ENCODE measurements at places on chromosomes 13 and 19.
A peak's percentile ranks its signal among the peaks of the same experiment; 100 is the strongest.

DNA sequence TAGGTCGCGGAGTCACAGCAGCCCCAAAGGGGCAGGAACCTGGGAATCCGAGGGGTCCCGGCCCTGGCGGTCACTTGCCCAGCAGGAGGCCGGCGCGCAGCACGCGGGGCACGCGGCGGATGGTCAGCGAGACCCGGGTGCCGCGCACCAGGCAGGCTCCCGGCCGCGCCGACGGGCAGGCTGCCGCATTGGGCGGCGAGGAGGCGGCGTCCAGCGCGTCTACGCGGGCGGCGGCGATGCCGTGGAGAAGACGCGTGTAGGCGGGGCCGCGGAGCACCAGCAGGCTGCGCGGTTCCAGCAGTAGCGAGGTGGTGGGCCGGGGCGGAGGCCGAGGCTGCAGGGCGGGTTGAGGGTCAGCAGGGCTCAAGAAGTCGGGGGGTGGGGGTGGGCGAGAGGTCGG lies 607 bp upstream of the SYNE4 start:
- DNase-seq = peak; percentile 24

DNA sequence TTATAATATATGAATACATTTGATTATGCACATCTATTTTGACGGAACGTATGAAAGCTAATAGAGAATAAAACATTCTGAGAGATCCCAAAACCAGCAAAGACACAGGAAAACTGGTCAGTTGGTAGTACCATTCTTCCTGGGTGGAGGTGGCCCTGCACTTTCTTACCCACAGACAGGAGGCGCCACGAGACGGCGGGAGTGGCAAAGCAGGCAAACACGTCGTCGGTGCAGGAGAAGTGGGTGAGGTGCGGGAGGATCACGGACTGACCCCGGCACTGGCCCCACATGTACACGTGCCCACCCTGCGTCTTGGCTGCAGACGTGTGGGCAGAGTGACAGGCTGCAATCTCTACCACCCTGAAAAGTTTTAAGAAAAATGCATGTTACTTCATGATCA lies 36.1 kb downstream of the RCBTB1 start:
- no peak for DNase-seq

DNA sequence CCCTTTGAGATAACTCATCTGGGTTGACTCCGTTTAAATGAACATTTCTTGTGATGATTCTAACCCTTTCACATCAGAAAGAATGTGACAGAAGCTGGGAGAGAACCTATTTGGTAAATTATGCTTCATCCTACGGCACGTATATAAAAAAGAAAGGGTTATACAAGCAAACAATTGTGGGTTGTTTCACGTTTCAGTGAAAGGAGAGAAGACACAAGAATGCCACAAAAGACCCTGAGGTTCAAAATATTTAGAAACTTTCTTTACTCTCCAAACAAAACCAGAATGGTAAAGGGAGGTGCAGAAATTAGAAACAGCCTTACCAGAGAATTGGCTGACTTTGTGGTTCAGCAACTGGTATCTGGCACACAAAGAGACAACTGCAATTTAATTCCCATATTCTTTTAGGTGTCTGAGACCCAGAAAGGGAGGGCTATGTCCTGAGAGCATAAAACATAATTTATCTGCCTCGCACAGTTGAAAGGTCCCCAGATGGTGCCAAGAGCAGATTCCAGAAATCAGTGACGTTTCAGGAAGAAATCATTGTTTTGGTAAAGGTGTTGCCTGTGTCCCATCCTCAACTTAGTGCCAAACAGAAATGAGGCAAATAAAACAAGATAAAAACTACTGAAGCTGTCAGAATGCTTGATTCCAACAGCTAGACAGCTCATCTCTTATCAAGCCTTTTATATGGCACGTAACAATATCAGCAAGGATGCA lies 361.4 kb downstream of the EFNB2 start:
- DNase-seq = no peak

GRCh38 chr13:85755123-85755522 lies 44.1 kb downstream of the SLITRK6 start:
- DNase-seq = no peak

DNA sequence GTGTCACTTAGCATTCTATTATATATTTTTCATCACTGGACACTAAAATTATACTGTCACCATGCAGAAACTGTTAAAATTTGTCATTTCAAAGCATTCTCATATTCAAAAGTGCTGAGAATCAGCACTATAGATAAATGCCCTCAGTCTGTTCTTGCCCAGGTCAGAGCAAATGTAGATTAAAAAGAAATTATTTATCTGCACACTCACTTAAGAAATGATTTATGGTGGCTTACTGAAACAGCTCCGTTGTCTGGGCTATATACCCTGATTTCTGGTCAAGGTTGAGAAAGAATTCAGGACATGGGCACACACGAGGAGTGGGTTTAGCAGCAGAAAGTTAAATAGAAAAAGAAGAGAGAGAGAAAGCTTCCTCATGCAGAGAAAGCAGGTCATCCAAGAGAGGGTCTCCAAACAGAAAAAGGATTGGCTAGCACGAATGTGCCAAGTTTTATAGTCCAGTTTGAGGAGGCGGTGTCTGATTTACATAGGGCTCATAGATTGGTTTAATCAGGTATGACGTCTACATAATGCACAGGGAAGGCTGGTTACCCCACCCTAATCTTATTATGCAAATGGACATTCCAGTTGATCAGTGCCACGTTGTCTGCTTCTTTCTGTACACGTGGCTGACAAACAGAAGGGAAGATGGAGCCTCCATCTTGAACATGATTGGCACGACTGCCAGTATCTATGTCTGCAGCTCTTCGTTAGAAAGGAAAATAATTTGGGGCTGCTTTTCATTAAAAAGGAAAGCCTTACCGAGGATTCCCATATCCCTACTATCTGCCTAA lies 47.3 kb upstream of the N4BP2L1 start:
- no peak for DNase-seq

- no peak for DNase-seq
These were observed 261.9 kb downstream of the KCNRG start for GRCh38 chr13:50277127-50277526.

GRCh38 chr19:8811315-8812172 lies 20.6 kb downstream of the ZNF558 start:
- DNase-seq = peak; percentile 12

GRCh38 chr13:23739596-23739995 lies 149.6 kb downstream of the MIPEP start:
- peak; percentile 42 for DNase-seq

DNA sequence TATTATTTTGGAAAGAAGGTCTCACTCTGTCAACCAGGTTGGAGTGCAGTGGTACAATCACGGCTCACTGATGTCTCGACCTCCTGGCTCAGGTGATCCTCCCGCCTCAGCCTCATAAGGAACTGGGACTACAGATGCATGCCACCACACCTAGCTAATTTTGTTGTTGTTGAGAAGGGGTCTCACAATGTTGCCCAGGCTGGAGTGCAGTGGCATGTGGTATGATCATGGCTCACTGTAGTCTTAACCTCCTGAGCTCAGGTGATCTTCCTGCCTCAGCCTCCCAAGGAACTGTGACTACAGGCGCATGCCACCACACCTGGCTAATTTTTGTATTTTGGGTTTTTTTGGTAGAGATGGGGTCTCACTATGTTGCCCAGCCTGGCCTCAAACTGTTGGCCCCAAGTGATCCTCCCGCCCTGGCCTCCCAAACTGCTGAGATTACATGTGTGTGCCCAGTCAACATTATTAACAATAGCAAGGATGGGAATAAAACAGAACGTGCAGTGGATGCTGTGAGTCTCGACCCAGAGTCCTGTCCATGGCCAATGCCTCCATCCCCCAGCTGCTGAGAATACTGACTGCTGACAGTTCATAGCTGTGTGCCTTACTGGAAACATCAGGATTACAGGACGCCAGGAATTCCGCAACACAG lies 5.4 kb upstream of the MBD3L3 start:
- no peak for DNase-seq

DNA sequence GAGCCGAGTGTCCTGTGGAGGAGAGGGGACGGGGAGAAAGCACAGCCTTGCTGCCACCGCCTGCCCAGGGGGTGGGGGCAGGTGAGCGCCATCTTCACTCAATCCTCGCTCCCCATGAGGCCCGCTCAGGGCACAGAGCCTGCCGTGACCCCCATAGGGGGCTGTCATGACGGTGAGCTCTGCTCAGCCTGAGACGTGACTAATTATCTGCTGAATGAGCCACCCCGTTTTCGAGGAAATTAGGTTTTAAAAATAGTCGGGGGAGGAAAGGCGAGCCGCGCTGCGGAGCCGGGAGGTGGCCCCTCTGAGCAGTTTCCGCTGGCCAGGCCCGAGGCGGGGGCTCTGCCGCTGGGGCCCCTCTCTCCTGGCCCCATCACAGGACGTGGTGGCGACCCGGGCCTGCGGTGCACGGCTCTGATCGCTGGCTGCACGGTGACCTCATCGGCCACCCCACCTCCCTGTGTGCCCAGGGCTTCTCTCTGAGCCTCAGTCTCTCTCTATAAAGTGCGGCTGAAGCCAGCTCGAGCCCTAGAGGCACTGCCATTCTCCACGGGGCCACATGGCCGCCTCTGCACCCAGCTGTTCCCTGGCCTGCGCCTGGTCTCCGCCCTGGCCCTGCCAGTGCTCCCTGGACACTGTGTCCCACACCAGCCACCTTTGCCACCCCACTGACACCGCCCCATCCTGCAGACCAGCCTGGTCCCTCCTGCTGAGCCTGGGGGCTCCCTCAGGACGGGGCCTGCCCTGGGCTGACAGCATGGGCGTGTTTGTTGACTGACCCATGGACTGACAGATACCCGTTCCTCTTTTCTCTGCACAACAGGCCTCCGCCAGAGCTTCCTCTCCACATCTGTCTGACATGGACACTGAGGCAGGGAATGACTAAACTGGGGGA lies 28.3 kb downstream of the PIP5K1C start:
- no peak for DNase-seq

DNA sequence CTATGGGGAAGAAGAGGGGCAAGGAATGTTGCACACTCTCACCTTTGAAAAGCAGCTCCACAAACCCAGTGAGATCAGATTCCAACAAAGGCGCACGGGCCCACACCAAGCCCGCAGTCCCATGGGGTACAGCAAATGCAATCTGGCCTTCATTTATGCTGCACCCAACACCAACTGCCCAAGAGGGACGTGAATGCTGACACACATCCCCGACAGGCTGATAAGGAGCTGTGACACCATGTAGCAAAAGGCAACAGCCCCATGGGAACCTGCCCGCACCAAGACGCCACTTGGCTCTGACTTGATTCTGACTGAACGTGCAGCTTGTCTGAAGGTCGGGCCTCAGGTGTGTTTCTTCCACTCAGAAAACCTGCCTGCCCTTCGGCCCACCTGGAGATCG lies 17.3 kb downstream of the REXO1 start:
- DNase-seq = no peak

- DNase-seq = no peak
These were observed 88.0 kb upstream of the FRY start for GRCh38 chr13:31943591-31943990.

DNA sequence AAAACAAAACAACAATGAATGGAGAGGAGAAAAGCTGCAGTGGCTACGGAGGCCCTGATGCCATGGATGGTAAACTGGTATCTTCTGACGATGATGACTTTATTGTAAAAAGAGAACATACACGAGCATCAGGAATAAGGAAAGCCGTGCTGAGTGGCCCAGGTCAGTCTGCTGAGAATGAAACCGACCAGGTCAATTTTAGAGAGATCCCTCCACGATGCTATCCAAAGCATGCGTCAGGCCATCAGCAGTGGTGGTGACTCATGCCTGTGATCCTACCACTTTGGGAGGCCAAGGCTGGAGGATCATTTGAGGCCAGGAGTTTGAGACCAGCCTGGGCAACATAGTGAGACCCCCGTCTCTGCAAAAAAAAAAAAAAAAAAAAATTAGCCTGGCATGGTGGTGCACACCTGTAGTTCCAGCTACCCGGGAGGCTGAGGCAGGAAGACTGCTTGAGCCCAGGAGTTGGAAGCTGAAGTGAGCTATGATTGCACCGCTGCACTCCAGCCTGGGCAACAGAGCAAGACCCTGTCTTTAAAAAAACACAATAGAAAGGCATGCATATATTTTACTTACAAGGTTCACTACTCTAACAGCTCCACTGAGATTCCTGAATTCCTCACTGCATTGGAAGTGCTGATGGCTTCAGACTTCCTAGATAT lies 62.3 kb downstream of the GADD45B start:
- no peak for DNase-seq

- no peak for DNase-seq
These were observed 341.2 kb upstream of the DACH1 start for GRCh38 chr13:72208112-72208645.

- DNase-seq = no peak
These were observed 13.0 kb downstream of the C19orf25 start for GRCh38 chr19:1466018-1466460.

DNA sequence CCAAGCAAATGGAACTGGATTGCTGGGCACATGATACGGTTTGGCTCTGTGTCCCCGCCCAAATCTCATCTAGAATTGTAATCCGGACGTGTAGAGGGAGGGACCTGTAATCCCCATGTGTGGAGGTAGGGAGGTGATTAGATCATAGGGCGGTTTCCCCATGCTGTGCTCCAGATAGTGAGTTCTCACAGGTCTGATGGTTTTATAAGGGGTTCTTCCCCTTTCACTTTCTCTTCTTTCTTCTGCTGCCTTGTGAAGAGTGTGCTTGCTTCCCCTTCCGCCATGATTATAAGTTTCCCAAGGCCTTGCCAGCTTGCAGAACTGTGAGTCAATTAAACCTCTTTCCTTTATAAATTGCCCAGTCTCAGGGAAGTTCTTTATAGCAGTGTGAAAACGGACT lies 32.6 kb upstream of the MTIF3 start:
- no peak for DNase-seq

DNA sequence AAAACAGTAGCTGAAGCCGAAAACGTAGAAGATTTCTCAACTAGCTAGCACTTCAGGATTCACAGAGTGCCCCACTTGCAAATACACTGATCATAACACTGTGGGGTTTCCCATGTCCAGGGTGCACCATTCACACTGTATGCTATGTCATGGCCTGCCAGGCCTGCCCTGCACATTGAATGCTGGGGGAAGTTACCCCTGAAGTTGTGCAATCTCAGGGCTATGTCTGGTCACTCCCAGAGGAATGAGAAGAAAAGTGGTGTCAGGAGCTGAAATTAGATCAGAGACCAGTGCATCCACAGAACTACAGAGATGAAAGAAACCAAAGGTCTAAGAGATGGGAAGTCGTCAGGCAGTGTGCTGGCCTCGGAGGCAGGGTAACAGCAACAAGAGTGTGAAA lies 196.8 kb downstream of the RAP2A start:
- DNase-seq = no peak

GRCh38 chr19:16325161-16325527 lies 518 bp downstream of the KLF2 start:
- DNase-seq = no peak

- DNase-seq = no peak
These were observed 311.3 kb downstream of the FGF14 start for GRCh38 chr13:102090532-102090931.

GRCh38 chr19:13962699-13963602 lies 10.6 kb downstream of the DCAF15 start:
- DNase-seq = no peak
